ENCODE measurements at places on chromosomes 1 and 21.

GRCh38 chr1:87176087-87176486 lies 152.6 kb upstream of the LMO4 start:
- DNase-seq: no peak

DNA sequence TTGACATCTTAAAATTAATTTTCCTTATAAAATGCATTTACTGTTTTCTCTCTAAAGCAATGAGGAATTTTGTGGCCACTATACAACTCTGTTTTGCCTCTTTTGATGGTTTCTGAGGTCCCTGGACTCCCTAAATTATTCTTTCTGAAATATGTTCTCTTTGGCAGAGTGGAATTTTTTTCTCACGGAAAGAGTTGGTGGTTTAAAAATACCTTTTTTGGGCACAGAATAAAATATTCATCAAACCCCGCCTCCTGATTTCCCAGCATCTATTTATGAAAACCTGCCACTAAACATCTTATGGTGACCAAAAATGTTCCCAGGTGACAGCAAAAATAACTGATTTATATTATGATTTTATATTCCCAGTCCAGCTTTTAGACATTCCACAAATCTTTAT lies 165.3 kb upstream of the SYT6 start:
- DNase-seq: no peak

DNA sequence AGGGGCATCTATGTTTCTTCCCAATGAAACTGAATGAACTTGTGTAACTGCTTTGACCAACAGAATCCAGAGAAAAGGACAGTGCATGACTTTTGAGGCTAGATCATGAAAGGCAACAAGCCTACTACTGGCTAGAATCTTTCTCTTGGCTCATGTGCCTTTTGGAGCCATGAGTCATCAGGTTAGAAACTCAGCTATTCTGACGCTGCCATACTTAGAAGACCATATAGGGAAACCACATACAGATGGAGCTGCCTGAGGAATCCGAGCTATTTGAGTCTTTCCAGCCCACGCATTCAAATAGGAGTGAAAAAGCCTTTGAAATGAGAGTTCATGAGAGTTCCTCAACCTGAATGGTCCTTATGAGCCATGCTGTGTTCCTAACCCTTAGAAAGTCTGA lies 738.5 kb upstream of the CHRM3 start:
- DNase-seq: peak; percentile 87

GRCh38 chr1:97243973-97244560 lies 522.5 kb downstream of the PTBP2 start:
- DNase-seq: peak; percentile 47

DNA sequence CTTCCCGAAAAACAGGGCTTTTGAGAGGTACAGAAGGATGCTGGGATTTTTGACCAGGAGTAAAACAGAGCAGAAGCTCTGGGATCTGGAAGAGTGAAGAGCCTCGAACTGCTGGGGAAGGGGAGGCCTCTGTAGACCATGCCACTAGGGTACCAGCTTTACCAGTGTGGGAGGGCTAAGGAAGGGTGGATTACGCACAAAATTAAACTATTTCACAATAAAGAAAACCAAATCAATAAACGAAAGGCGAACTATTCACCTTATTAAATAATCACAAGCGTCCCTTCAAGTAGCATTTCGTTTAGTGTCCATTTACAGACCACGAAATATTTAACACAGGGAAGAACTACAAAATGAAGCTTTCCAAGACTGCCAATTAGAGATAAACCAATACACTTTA lies 723 bp downstream of the CZIB start:
- DNase-seq: no peak

DNA sequence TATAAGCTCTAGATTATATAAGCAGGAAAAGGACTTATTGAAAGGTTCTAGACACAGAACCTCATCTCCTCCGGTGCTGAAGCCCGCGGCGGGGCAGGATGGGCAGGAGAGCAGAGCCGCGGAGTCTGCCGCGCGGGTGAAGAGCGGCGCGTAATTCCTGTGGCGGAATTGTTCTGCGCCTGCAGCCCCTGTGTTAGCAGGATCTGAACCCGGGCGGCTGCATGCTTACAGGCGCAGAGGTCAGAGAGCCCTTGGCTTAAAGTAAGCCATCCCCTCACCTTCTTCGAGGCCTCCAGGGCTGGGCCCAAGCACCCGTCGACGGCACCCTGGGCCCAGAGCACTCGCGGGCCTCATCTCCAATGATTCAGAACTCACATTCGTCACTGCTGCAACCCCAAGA lies 89.3 kb downstream of the FASLG start:
- no peak for DNase-seq

- no peak for DNase-seq
Observed at GRCh38 chr1:51867479-51868232, 10.9 kb downstream of the NRDC start.

- no peak for DNase-seq
Observed at GRCh38 chr1:116958977-116959376, 42.6 kb upstream of the CD101 start.

DNA sequence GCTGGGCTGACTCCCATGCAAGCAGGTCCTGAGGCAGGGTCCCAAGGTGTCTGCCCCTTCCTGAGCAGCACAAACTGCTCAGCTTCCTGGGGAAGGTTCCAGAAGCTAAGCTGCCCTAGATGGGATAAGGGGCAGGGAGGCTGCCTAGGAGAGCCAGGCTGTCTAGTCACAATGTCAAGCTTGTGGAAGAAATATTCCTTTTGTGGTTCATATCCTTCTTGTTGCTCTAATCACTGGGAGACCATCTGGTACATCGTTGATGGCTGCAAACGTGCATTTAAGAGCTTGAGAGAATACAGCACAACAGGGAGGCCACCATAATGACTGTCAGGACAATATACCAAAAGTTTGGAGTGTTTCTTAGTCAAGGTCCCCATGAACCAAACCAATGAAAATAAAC lies 67.4 kb downstream of the SLC16A1 start:
- no peak for DNase-seq

DNA sequence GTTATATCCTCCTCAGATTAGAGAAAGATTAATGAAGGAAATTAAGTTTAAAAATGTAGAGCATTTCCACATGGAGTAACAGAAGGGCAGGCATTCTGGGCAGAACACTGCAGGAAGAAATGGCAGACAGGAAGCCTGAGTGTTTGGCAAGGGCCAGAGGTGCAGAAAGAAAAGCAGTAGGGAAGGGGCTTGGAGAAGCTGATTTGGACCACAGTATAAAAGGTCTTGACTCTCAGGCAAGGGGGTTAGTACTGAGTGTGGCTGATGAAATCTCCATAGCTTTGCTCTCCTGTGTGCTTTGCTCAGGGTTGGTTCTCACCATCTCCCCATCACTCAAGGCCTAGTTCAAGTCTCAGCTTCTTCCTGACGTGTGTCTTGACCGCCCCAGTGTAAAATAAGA lies 80.2 kb downstream of the SLC45A1 start:
- DNase-seq: no peak

DNA sequence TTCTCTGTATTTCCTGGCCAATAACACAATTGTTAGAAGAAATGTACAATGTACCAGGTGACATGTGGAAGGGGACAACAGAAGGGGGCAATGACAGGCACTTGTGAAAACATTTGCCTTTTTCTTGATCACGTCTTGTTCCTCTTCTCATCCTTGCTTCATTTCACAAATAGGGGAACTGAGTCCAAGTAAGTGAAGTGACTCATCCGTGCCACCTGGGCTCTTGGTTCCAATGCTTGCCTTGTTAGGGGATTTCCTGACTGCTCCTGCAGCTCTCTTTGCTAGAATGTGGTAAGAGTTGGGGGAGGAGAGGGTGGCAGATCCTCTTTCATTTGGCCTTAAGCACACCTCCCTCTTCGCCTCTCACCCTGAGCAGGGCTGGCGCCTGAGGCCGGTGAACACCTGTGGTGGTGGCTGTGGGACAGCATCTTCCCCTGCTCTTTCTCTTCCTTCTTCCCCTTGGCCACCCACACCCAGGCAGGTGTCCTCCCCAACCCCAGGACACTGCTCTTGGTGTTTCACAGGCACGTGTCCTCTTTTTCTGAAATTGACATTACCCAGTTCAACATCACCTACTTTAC lies 2.2 kb upstream of the RHEX start:
- peak; percentile 72 for DNase-seq

- no peak for DNase-seq
Observed at GRCh38 chr1:159699653-159700052, 14.7 kb downstream of the CRP start.

- DNase-seq: no peak
Observed at GRCh38 chr1:222382171-222382570, 165.7 kb downstream of the HHIPL2 start.

DNA sequence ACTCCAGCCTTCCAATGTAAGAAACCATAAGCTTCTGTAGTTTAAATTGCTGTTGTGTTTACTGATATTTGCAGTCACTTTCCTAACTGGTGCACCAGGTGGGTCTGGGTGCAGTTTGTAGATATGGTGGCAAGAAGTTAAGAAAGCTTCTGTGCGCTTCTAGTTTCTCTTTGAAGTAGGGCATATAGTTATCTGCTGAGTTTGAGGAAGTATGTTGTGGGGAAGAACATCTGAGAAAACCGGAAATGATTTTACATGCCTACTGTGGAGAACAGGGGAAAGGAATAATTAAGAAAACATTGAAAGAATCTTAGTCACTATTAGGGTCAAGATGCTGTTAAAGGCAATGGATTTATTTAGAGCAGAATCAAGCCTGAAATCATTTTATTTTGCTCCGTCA lies 14.9 kb upstream of the SLC44A5 start:
- no peak for DNase-seq

DNA sequence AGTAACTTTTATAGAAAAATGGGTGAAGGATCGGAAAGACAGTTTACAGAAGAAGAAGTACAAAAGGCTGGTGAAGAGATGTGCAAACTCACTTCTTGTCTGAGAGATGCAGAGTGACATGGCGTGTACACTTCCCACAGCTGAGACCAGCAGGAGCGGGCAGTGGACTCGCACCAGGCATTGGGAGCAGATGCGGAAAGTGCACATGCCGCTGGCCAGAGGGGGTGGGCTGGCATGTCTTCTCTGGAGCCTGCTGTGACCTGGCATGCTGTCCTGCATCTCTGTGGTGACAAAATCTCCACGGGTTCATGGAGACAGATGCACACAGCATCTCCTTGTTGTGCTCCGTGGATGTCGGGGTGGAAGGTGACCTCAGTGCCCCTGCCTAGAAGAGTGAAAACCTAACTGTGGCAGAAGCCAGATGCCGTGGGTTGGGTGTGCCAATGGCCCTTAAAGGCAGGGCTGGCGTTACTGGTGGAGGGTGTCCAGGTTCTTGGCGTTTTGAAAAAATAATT lies 128.6 kb upstream of the COL6A1 start:
- no peak for DNase-seq

DNA sequence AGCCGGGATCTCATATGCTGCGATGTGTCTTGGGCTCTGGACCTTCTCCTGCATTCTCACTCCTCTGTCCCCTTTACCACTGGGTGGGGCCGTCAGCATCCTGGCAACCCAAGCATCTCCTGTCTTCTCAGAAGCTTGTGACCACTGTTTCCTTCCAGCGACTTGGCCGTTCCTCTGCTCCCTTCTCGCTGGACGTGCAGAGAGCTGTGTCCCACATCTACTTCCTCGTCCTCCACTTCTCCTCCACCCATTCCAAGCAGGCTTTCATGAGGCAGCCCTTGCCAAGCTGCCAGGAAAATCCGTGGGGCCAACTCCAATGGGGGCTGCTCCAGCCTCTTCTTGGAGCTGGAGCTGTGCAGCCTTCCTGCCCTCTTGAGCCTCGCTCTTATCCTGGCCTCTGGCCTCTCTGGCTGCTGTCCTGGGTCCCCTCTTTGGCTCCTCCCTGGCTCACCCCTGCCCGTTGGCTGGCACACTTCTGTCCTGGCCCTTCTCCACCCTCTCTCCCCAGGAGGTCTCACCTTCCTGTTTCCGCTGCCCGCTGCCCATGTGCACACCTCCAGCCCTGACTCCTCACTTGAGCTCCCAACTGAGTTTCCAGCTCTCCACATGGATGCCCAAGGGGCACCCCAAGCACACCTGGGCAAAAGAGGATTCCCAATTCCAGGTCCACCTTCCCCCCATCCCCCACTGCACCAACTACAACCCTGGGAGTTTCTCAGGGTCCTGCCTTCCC lies 8.7 kb downstream of the FAM131C start:
- no peak for DNase-seq

DNA sequence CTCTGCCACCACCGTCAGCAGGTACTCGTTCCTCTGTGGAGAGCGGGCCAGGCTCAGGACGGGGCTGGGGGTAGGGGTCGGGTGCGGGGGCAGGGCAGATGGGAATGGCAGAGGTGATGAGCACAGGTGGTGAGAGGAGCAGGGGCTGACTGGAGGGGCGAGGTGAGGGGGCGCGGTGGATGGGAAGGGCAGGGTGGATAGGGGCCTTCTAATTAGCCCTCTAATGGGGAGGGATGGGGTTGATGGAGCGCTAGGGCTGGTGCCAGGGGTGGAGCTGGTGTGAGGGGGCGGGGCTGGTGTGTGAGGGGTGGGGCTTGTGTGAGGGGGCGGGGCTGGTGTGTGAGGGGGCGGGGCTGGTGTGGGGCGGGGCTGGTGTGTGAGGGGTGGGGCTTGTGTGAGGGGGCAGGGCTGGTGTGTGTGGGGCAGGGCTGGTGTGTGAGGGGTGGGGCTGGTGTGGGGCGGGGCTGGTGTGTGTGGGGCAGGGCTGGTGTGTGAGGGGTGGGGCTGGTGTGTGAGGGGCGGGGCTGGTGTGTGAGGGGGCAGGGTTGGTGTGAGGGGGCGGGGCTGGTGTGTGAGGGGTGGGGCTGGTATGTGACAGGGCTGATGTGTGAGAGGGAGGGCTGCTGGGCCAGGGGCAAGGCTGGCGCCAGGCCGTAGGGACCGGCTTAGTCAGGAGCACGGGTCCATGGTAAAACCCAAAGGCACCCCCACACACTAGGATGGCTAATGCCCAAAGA lies 5.9 kb downstream of the KRTAP10-1 start:
- no peak for DNase-seq

GRCh38 chr1:10682108-10682445 lies 114.4 kb downstream of the CASZ1 start:
- DNase-seq: no peak

DNA sequence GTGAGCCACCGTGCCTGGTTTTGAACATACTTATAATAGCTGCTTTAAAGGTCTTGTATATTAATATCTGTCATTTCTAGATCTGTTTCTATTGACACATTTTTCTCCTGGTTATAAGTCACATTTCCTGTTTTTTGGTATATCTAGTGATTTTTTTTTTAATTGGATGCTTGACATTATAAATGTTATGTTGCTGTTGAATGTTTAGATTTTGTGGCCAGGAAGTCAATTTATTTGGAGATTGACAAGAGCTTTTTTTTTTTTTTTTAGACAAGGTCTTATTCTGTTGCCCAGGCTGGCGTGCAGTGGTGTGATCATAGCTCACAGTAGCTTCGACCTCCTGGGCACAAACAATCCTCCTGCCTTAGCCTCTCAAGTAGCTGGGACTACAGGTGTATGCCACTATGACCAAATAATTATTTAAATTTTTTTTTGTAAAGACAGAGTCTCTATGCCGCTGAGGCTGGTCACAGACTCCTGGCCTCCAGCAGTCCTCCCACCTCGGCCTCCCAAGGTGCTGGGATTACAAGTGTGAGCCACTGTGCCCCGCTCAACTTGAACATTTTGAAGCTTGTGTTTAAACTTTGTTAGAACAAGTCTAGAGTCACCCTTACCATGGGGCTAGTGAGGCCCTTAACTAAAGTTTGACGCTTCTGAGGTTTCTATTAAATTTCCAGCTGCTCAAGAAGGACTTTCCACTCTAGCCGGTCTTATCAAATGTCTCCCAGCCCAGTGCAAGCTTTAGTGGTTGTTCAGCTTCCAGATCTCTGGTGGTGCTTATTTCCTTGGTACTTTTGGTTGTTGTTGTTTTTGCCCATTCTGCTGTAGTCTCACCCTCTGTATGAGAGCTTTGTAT lies 8.6 kb upstream of the CHI3L2 start:
- DNase-seq: no peak
